ENCODE measurements at places on chromosomes 2 and 18.
A peak's percentile ranks its signal among the peaks of the same experiment; 100 is the strongest.

GRCh38 chr2:122203523-122203922, 448.1 kb downstream of the TSN start:
- no peak for DNase-seq

DNA sequence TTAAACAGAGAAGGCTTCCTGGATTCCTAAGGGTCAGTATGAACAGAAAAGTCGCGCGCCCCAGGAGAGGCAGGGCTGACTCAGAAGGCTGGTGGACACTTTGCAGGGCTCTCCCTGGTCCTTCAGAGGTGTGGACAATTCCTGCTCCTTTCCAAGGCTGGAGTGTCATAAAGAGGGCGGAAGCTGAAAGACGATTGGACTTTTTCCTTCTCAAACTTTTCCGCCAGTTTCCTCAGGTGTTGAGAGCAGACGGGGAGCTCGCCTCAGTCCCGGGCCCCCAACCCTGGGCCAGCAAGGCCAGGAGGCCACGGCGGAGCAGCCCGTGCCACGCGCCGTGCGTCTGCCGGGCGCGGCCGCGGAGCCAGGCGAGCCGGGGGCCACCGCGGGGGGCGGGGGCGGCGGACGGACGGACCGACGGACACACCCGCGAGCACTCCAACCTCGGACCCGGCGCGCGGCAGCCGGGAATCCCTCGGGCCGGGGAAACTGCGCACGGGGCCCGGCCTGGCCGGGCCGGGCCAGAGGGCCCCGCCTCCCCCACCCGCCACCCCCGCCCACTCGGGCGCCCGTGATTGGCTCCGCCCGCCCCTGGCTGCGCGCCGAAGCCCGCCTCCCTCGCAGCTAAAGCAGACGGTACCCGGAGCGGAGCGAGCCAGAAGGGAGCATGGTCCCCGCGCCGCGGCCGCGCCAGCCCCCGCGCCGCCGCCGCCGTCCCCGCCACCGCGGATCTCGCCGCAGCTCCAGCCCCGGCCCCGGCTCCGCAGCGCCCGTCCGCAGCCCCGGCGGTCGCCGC, at the start of gene KLHL29:
Gene KLHL29, plus strand, starts transcription at position 629 of the 793 bp plus-strand sequence. CDS start 177,018 bp downstream, outside the sequence.
- peak; percentile 81 for DNase-seq

- DNase-seq: no peak
Observed at GRCh38 chr2:105868060-105868459, 123.3 kb downstream of the NCK2 start.

- no peak for DNase-seq
Observed at GRCh38 chr2:80363791-80364349, 59.3 kb upstream of the LRRTM1 start.

- no peak for DNase-seq
Observed at GRCh38 chr2:203164311-203164935, 74.4 kb upstream of the CYP20A1 start.

- no peak for DNase-seq
Observed at GRCh38 chr2:170146784-170147183, 31.2 kb upstream of the MYO3B start.

DNA sequence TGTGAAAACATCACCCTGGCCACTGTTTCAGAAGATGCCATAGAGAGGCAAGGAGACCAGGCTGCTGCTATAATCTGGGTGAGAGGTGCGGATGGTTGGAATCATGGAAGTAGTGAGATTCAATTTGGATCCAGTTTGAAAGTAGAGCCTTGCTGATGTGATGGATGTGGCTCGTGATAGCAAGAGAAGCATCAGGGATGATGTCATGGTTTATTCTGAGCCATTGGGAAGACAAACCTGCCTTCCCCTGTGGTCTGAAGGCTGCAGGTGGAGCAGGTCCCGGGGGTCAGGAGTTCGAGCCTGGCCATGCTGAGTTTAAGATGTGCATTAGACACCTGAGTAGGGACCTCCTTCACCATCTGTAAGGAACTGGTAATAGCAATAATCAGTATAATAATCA, 49.6 kb upstream of the CHMP1B start:
- DNase-seq: no peak

- DNase-seq: no peak
Observed at GRCh38 chr2:151771599-151772358, 37.5 kb upstream of the NEB start.

DNA sequence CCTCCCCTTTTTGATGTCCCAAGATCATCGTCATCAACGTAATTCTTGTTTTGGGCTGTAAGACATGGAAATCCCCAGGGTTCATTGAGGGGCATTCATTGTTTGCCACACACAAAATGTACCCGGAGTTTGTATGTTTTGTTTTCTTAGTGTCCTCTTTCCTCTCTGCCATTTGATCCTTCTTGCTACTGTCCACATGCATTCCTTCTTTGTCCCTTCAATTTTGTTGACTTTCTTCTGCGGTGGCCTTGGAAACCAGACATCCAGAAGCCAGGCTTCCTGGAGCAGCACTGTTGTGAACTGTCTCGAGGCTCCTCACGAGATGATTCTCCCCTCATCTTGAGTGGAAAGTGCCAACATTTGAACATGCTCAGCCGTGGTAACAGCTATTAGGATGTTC, 24.8 kb downstream of the IGFBP2 start:
- no peak for DNase-seq

GRCh38 chr2:64212346-64212745, 68.1 kb upstream of the PELI1 start:
- DNase-seq: no peak

DNA sequence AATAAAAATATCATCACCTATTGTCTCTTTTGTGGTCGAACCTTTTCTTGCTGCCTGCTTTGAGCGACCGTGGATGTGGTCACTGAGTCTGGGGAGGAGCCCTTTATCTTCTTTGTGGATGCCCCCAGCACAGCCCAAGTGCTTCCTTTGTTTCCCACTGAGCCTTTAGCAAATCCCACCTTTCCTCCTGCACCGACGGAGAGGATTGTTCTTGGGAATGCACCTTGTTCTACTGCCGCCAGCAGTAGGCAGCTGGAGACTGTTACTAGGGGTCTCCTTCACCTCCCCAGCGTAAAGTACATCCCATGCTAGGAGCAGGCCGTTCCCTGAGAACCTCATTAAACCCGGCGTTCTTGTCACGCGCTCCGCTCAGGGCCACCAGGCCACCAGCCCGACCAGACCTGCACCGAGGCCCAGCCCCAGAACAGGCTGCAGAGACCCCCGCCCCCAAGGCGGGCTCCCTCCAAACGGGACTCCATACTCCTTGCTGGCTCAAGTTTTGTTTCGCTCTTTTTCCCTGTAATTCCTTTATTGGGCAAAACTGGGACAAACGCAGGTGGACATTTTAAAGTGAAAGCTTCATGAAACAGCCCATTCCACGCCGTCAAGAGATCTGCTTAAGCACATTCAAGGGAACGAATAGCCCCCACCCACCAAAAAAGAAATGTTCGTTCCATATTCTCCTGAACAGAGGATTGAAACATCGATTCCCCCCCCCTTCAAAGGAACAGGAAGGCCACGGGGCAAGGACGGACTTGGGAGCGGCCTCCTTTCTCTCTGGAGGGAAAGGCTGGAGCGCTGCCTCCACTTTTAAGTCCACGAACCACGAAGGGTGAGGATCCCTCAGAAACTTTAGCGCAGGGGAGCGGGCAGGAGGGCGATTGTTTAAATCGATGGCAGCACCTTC, 1.1 kb upstream of the MAT2A start:
- peak; percentile 53 for DNase-seq

GRCh38 chr2:203016716-203017115, 2.0 kb downstream of the NBEAL1 start:
- no peak for DNase-seq

GRCh38 chr18:32848826-32849225, 76.0 kb upstream of the KLHL14 start:
- DNase-seq: no peak

DNA sequence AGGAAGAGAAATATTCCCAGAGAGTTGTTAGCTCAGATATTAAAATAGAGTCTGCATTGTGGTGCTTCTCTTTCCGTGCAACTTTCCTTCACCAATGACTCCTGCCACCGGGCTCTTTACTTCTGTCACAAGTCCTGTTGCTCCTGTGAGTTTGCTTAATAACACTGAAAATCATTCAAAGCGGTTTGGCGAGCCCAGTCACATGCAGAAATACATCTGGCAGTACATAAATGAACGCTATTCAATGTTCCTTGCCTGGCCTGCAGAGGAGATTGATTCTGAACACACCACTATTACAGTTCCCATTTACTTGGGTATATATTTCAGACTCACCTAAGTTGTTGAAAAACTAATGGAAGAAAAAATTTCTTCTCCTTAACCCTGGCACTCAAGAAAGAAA, 276.6 kb downstream of the ZNF521 start:
- DNase-seq: no peak

DNA sequence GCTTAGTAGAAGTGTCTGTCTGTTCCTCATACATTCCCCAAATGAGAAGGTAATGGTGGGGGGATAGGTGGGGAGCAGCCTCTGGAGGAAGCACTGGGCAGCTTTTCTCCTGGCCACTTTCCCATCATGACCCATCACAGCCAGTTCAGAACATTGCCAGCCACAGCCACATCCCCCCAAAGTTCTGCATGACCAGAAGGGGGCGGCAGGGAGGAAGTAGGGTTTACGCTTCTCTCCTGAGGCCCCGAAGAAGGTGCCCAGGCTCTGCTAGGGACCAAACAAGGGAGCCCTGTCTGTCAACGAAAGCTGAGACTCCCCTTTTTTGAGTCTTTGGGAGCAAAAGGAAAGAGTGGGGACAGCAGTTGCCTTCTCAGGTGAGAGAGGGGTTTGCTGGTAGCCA, 7.7 kb downstream of the IGFBP5 start:
- DNase-seq: no peak

- DNase-seq: no peak
Observed at GRCh38 chr2:127627740-127628571, 18.0 kb upstream of the GPR17 start.

DNA sequence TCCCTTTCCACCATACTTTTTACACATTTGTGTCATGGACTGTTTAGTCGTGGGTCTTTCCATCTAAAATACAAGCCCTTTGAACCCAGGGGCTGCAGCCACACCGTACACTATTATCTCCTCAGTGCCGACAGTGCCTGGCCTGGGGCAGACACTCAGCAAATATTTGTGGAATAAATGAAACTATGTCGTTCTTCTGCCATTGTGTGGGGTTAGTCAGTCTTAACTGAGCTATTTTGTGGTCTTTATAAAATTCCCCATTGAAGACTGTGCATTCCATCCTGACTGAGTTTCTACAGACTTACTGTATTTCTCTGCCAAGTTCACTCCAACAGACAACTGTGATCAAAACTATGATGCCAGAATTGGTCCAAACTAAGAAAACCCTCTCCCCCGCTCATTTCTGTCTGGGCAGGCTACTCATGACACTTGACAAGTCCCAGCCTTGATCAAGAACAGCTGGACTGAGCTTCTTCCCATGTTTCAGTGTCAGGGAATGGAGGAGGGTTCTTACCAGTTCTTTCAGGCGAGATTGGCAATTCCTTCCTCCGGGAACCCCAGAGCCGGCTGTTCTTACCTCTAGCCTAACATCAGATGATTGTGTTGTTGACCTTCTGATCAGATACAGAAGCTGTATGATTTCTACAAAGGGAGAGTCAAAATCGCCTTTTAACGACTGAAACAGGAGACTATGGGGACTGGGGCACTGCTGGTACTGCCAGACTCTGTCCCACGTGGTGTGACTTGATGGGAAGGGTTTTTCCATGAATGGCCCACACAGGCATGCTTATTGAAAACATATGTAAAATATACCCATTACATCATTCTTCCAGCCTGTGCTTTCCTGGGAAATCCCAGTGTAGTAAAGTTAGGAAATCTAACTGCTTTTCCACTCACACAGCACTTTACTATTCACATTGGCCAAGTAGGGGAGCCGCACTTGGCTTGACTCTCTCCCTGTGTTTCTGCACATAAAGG, 77.4 kb upstream of the NPAS2 start:
- DNase-seq: no peak

GRCh38 chr2:53268086-53268485, 499.5 kb upstream of the CHAC2 start:
- DNase-seq: no peak

All from head of caudate nucleus (tissue), 42 donors.